Activated naive CD8-positive, alpha-beta T cell treated with anti-CD3 and anti-CD28 coated beads, Interleukin-2, amount 50 U/mL, for 24 hours (primary cell): ENCODE measurements at places on chromosomes 5 and 9.

DNA sequence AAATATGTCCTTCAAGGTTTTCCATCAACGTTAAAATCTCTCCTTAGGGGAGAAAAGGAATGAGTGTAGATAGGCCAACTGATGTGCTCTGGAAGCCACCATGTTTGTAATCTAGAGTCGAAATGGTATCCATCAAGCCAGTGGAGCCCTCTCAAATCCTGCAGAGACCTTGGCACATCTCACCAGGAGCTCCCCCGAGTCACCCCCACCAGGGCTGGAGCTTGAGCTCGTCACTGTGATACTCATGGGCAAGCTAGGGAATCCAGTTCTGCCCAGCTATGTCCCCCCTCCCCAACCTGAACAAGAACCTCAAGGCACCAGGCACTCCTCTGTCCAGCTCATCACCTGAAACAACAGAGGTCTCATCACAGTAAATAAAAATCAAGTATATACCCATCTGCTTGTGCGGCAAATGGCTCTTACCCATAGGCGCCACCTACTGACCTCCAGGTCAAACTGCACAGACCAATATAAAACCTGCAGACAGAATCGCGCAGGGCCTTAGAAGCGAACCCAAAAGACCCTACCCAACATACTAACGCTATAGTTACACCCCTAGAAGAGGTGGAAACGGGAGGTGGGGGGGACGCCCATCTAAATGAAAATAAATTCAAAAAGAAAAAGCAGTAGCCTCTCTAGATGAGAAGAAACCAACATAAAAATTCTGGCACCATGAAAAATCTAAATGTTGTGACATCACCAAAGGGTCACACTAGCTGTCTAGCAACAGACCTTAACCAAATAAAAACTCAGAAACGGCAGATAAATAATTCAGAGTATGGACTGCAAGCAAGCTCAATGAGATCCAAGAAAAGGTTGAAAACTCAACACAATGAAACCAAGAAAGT is 75.0 kb downstream of the TTC39B start:
- peak; percentile 18 for DNase-seq

DNA sequence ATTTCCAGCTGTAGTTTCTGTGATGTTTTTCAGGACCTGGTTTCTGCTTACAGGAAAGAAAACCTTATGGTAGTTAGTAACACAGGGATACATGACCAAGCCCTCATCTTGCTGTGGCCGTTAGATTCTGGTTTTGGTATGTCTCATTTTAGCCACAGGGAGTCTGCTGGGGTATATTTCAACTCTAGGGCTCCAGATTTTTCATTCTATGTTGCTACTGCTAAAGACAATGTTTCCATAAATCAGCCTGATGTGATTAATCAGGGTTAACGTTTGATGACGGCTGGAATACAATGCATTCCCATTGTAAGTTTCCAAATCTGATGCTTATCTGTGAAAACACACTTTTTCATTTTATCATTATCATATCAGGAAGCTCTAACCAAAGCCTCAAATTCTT is 48.2 kb downstream of the P4HA2 start:
- DNase-seq: no peak

DNA sequence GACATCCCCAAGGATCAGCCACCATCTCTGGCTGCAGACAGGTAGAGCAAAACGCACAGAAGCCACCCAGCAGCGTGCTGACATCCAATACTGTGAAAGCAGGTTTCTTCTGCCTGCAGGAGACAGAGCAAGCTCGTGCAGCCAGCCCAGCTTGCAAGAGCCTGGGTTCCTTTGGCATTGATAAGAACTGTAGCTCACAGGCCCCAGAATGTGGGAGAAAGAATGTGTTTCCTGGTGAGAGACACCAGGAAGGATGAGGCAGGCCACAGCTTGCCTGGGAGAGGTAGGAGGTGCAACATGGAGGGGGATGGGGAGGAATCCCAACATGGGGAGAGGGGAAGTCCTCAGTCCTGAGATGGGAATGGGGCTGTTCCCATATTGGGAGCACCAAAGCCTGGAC is 34.0 kb upstream of the ARAP3 start:
- DNase-seq: no peak

- DNase-seq: no peak
These were observed 35.9 kb upstream of the FBP1 start for GRCh38 chr9:94675008-94675881.

- no peak for DNase-seq
These were observed 400.3 kb downstream of the ICE1 start for GRCh38 chr5:5822729-5823257.

DNA sequence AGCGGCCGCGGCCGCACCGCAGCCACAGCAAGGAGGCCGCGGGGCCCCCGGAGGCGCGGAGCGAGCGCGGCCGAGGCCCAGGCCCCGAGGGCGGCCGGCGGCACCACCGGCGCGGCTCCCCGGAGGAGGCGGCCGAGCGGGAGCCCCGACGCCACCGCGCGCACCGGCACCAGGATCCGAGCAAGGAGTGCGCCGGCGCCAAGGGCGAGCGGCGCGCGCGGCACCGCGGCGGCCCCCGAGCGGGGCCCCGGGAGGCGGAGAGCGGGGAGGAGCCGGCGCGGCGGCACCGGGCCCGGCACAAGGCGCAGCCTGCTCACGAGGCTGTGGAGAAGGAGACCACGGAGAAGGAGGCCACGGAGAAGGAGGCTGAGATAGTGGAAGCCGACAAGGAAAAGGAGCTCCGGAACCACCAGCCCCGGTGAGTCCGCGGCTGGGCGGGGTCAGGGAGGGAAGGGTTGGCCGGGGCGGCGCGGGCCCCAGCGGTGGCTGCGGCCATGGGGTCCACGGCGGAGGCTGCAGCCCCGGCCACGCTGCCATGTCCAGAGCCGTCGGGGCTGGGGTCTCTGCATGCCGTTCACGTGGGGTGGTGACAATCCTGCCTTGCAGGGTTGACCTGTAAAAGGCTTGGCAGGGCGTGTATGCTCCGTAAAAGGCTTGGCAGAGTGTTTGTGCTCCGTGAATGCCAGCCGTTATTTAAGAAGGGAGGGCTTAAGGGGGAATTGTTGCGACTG is 146.0 kb downstream of the CACNA1B start:
- DNase-seq: no peak

GRCh38 chr5:10213316-10213715 is 36.4 kb downstream of the ATPSCKMT start:
- no peak for DNase-seq

DNA sequence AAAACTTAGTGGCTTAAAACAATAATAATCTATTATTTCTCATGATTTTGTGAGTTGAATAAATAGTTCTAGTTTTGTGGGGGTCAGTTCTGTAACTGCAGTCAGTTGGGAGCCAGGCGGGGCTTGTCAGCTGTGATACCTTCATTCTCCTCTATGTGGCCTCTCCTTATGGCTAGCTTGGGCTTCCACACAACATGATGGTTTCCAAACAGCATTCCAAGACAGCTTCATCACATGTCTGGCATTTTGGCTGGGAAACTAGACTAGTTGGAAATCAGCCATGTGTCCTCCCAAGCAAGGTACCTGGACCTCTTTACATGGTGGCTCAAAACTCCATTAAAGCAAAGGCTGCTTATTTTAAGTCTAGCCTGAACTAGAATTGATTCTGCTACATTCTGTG is 61.4 kb upstream of the RANBP3L start:
- DNase-seq: no peak

- no peak for DNase-seq
These were observed 14.1 kb upstream of the ARHGEF37 start for GRCh38 chr5:149567226-149567625.

- DNase-seq: no peak
These were observed 210.1 kb upstream of the CDH10 start for GRCh38 chr5:24854850-24855249.

GRCh38 chr9:132545578-132545977 is 36.8 kb upstream of the BARHL1 start:
- no peak for DNase-seq

- DNase-seq: no peak
These were observed 2.1 kb downstream of the EDIL3 start for GRCh38 chr5:84382363-84383295.

GRCh38 chr9:96494215-96494800 is 44.3 kb downstream of the HABP4 start:
- DNase-seq: no peak

DNA sequence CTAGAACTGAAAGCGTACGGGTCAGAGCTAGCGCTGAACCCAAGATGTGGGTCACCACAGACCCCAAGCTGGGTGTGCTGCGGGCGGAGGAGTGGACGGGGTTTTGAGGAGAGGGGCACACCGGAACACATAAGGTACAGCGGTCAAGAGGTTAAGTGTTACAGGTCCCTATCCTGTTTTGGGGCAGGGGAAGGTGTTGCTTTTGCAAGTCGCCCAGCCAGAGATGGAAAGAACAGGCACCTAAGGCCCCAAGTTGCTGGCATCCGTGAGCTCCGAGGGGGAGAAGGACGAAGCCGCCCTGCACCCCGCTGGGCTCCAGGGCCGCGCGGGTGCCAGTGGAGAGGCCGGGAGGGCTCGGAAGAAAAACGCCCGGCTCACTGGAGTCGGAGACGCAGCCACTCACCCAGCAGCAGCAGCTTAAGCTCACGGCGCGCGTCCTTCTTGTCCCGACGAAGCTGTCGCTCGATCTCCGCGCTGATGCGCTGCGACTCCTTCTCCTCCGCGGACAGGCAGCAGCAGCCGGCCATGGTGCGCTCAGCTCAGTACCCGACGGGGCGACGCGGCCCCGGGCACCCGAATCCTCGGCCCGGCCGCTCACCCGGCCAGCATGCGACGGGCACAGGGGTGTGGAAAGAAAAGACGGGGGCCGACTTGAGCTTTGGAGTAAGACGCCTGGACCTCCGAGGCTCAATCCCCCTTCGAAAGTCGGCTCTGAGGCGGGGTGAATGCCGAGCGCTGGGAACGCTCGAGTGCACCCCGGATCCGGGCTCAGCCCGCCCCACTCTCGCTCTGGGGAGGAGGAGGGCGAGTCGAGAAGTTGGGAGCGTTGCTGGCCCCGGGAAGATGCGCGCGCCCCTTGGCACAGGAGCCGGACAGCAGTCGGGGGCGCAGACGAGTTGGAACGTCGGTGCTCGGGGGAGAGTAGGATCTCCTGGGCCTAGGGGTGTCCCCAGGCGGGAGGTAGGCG is 572 bp downstream of the GNA14 start:
- DNase-seq: peak; percentile 5

DNA sequence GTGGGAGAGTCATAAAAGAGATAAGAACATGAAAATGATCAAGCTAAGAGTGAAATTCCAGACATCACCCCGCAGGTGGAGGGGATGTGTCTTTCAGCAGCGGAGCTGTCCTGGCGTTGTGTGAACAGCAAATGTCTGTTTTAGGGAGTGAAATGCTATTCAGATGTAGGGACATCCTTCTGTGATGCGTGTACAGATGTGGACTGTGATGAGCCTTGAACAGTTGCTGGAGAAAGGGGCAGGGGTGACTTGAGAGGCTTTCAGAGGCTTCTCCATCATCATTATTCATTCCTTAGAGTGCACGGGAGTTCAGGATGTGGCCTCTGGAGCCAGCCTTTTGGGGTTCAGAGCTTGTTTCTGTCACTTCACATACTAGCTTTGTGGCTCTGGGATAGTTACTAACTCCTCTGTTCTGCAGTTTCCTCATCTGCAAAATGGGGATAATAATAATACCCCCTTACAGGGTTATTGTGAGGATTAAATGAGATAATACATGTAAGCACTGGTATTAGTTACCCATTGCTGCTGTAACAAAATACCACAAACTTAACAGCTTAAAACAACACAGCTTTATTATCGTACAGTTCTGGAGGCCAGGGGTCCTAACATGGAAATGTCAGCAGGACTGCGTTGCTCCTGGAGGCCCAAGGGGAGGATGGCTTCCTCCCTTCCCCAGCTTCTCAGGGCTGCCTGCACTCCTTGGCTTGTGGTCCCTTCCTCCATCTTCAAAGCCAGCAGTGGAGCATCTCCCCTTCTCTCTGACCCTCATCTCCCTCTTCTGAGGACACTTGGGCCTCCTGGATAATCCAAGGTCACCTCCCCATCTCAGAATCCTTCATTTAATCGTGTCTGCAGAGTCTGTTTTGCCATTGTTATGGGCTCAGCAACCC is 9.4 kb downstream of the TRAF1 start:
- DNase-seq: no peak

GRCh38 chr5:180324601-180324950 is 28.6 kb downstream of the GFPT2 start:
- DNase-seq: no peak

DNA sequence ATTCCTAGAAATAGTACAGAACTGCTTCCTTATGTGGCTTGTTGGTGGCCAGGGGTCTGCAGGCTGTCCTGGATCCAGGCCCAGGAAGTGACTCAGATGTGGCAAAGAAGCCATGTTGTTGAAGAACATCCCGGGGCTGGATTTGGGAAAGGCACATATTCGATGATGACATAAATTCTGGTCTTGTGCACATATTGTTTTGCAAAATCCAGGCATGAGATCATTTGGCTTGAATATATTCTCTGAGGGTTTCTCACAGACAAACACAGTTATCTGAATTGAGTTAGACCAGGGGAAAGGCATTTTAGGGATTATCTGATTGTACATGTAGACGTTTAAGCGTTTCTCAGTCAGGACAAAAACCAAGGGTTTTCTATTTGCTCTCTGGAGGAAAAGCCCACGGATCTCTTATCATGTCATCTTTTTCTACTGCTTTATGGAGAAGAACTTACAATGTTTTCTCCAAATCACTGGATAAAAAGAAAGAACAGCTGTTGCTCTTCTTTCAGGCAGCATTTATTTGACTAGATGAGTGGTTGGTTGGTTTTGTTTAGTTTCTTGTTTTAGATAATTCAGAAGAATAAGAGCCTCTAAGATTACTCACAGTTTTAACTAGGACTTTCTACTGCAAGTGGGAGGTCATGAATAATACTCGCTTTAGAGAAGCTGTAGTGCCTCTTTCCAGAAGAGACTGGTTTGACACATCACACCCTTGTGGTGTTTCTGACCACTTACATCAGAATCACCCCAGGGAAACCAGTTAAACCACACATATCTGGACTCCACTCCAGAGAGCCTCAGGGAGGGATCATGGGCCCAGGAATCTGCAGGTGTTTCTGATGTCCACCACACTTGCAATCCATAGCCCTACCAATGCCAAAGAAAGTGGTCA is 29.5 kb upstream of the LHFPL2 start:
- DNase-seq: no peak

DNA sequence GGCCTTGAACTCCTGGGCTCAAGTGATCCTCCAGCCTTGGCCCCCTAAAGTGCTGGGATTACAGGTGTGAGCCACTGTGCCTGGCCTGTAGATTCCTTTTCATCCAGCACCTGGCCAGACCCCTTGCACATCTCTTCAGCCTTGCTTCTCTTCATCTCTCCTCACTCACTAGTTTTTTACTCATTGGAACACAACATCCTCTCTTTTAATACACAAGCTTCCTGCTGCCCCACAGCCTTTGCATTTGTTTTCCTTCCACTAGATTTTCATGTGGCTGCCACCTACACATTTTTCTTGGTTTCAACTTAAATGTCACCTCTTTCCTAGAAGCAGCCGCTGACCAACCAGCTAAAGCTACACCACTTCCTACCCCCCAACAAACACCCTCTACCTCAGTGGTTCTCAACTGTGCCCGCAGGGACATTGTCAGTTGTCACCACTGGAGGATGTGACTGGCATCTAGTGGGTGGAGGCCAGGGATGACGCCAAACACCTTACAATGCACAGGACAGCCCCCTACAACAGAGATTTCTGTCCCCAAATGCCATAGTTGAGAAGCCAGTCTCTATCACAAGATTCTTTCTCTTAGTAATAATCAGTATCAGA is 33.7 kb downstream of the HAVCR1 start:
- DNase-seq: peak; percentile 80
